ENCODE measurements at places on chromosomes 5 and 9.

GRCh38 chr5:132637241-132637640, 20.7 kb upstream of the IL13 start:
- no peak for DNase-seq

GRCh38 chr9:130682421-130683121, 11.0 kb upstream of the EXOSC2 start:
- DNase-seq, result peak; percentile 64

DNA sequence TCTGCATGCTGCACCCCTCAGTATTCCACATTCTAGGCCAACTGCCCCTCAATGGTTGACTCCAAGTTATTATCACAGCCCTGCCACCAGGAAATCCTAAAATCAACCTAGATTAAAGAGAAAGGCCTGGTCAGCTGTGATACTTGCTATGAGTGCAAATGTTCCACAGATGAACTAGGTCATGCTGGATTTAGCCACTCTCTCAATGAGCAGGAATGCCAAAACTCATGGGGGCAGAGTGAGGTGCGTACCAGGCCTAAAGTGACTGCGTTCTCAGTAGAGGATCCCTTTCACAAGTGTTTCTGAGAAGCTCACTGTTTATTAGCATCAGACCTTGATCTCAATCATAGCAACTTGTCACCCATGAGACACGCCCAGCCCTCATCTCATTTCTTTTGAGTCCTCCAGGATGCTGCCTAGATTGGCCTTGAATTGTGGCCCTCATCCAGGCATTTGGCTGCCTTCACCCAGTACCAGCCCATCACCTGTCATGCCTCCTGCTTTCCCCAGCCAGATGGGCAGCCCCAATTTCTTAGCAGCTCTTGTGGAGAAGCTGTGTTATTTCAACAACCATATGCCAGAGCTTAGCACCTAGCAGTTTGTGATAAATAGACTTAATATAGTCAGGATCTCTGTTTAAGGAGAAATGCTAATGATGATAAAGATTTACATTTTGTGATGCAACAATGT, 383.9 kb downstream of the CTNND2 start:
- DNase-seq, result no peak

- DNase-seq, result no peak
These were observed 221.4 kb downstream of the CFAP90 start for GRCh38 chr5:7629561-7629960.

DNA sequence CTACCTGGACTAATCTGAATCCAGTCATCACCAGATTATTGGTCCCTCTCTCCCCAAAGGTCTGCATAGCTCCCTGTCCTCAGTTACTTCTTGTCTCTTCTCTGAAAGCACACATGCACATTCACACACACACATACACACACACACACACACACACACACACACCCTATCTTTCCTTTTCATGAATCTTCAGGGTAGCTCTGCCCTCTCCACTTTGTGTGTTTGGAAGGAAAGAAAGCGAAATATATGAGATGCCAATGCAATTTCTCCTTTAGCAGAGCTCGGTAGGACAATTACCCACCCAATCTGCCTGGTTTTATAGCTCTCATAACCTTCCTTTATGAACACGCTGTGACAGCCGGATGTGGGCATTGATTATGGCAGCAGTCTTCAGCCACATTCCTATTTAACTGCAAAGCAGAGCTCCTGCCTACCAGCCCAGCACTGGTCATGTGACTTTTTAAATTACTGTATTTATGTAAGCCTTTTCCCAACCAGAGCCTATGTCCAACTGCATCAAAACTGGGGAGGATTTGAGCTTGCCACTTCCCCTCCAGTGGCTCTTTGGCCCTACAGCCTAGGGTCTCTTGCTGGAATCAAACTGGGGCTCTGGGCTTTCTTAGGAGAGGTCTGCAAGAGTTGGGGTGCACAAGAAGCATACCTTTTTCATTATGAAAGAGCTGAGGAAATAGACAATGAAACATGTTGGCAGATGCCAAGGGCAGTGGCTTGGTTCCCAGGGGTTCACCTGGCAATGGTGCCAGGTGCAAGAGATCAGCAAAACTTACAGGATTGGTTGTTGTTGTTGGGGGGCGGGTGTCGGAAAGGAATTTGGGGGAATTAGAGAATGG, 20.8 kb upstream of the MATR3 start:
- peak; percentile 56 for DNase-seq

DNA sequence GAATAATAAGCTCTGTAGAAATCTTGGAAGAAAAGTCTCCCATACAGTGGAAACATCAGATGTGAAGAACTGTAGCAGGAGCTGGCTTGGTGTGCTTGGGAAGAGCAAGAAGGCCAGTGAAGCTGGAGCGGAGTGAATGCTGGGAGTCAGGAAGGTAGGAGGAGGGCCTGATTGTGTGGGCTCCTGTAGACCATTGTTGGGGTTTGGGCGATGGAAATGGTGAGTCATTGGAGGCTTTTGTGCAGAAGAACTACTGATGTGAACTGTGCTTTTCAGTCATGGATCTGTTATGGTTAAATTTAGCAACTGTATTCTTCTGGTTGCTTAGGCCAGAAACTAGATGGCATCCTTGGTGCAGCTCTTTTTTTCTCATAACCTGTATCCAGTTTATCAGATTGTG, 2.3 kb downstream of the ICE1 start:
- no peak for DNase-seq

DNA sequence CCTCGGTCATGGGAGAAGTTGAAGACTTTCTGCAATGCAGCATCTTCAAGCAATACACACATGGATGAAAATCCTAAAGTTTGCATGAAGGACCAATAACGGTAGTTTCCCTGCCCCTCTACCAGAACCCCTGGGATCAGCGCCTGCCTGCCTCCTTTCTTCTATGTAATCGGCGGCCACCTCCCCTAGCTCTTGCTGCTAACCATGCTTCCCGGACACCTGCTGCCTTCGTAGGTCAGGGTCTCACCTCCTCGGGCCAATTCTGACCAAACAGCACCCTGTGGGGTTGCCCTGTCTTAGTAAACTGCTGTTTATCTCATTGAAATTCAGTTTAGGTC, 388 bp upstream of the MED10 start:
- DNase-seq, result no peak

- DNase-seq, result no peak
These were observed 185.3 kb downstream of the AUH start for GRCh38 chr9:91176426-91176825.

- no peak for DNase-seq
These were observed 88.7 kb downstream of the RAPGEF1 start for GRCh38 chr9:131651160-131651559.

DNA sequence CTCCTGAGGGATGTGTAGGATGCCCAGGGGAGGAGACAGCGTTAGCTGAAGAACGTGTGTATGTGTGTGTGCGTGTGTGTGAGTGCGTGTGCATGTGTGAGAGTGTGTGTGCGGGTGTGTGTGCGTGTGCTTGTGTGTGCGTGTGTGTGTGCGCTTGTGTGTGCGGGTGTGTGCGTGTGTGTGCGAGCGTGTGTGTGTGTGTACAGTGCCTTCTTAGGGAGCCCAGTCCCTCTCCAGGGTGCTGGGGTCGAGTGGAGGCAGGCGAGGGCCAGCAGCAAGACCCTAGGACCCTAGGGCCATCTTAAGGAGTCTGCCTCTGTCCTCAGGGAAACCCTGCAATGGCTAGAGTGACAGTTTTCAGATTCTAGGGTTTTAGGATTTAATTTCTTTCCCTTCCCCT, 26.0 kb upstream of the STXBP1 start:
- DNase-seq, result no peak

- no peak for DNase-seq
These were observed 95.1 kb downstream of the ARL15 start for GRCh38 chr5:54215233-54215736.

- DNase-seq, result no peak
These were observed 37.5 kb upstream of the IQGAP2 start for GRCh38 chr5:76365561-76365960.

DNA sequence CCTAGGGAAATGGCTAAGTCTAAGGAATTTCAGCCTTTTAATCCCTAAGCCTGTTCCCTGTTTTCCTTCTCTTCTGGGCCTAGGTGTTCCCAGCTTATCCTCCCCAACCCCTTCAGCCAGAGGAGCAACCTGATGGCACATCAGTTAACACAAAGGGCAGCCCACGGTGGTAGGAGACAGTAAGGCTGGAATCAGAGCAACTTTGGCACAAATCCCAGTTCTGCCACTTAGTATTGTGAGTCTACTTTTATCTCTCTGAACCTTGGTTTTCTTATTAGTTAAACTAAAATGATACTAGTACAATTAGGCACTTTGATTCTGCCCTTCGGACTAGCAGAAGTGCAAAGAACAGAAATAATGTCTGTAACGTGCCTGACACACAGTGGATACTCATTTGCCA, 246.8 kb downstream of the SAXO1 start:
- no peak for DNase-seq

DNA sequence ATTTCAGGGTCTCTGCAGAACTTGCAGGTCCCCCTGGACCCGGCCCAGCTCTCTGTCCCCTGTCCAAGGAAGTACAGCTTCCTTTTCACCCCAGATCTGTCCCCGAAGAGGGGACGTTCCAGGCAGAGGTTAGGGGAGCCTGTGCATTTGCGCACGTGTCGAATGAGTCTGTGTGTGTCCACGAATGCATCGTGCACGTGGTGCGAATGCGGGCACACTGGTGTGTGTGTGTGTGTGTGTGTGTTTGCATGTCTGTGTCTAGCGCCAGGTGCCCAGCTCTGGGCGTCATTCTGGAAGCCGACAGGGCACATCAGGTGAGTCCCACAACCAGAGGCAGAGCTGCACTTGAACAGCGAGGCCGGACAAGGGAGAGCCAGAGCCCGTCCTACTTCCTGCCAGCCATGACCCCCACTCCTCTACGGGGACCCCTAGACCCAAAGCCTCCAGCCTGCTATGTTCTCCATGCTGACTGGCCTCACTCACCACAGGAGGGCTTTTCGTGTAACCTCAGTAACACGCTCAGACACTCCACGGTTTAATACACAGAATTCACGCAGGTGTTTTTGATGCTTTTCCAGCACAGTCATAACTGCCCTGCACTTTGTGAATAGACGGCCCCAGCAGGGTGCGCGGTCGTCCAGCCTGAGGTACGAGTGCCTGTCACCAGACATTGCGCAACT, 41.3 kb upstream of the CACNA1B start:
- no peak for DNase-seq

DNA sequence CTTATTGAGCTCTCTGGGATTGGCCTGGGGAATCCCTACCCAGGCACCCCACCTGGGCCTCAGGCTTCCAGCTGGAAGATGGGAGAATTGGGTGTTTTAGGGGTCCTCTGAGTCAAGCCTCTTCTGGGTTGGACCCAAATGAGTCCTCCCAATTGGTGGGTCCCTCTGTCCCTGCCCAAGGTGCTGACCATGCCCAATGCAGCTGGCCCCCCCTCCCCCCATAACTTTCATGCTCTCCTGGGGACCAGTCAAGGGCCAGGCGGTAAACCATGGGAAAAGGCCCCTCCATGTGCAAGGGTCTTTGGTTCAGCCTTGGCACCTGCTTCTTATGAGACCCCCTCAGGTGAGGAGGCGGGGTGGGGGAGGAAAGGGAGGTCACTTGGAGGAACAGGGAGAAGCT, 3.4 kb upstream of the PSD2 start:
- DNase-seq, result no peak

DNA sequence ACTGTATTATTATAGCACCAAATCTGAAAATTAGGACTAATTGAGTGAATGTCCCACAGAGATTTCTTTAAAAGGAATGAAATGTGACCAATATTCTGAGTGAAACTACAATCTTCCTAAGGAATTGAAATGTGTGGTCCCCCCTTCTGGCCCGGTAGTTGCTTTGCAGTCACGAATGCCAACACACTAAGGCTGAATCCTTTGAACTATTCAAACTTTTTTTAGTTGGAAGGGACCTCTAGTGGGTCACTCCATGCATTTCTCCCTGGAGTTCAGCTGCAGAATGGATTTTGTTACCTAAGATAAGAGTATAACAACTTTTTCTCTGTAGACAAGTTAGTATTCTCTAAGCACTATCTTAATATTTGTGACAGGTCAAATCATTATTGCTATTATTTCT, 2.8 kb downstream of the CDH6 start:
- no peak for DNase-seq
